NCI-H1092 (cell line): ENCODE measurements at places on chromosomes 3 and 15.

- DNase-seq, result no peak
Measured at GRCh38 chr15:57595011-57595866, 3.5 kb downstream of the MYZAP start.

GRCh38 chr3:126263539-126263938 is 83.2 kb upstream of the ALDH1L1 start:
- DNase-seq, result no peak

- DNase-seq, result no peak
Measured at GRCh38 chr3:88362428-88362827, 212.7 kb downstream of the C3orf38 start.

DNA sequence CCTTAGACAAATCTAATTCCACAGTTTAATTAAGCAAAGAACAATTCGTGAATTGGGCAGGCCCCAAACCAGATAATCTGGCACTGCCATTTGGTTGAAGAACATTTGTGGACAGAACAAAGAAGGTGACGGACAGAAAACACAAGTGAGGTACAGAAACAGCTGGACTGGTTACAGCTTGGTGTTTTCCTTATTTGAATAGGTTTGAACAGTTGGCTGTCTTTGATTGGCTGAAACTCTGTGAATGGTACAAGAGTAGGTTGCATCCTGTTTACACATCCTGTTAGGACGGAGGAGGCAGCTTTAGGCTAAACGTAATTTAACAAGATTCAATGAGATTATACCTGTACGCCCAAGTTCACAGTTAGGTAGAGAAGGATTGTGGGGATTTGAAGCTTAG is 114.4 kb downstream of the LPP start:
- DNase-seq, result no peak
